NCI-H187 treated with DMSO at 0.1 percent for 48 hours (cell line): ENCODE measurements at places on chromosomes 5 and 9.

GRCh38 chr5:79795764-79796398 lies 106.2 kb downstream of the CMYA5 start:
- DNase-seq, result no peak

DNA sequence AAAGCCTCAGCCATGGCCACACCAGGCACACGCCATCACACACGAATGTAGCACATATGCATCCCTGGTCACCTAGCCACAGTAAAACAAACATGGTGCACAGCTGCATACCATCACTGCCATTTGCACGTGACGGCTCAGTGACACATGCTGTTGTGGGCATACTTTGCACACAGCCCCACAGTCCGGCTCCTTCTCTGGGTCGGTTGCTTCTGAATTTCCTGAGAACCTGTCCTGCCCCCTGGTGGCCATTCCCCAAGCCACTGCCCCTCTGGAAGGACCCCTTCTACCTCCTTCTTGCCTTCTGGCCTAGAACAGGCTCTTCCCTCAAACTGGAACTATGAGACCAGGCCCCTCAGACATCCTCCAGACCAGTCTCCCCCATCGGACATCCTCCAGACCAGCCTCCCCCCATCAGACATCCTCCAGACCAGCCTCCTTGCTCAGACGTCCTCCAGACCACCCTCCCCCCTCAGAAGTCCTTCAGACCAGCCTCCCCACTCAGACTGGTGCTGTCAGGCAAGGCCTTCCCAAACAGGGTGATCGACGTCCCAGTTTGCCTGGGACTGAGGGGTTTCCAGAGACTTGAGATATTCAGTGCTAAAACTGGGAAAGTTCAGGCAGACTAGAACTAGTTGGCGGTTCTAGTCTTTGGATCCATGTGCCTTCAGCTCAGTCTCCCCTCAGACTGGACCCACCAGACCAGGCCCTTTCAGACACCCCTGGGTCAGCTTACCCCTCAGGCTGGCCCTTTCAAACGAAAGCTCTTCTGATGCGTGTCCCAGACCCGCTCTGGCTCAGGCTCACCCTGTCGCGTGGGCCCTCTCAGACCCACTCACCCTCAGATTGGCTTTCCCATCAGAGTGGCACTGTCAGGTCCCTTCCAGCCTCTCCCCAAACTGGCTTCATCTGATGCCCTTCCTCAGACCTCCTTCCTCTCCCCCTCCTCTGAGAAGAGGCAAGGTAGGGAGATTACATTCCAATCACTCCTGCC lies 24.3 kb upstream of the ENHO start:
- no peak for DNase-seq

DNA sequence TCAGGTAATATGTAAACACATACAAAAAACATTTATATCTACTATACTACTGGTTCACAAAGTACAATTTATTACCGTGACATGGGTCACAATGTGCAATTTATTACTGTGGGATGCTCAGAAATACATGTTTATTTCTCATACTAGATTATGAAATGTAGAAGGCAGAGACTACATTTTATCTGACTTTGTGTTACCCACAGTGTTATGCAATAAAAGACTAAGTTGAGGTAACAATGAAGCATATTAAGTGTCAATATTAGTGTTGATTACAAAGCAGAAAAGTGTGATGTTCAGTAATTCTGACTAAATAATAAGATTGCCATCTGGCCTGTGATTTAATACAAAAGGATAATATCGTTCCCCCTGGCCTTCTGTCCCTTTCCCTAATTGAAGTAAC lies 42.4 kb downstream of the CPLANE1 start:
- no peak for DNase-seq

- no peak for DNase-seq
Measured at GRCh38 chr5:25285136-25285535, 640.4 kb upstream of the CDH10 start.

DNA sequence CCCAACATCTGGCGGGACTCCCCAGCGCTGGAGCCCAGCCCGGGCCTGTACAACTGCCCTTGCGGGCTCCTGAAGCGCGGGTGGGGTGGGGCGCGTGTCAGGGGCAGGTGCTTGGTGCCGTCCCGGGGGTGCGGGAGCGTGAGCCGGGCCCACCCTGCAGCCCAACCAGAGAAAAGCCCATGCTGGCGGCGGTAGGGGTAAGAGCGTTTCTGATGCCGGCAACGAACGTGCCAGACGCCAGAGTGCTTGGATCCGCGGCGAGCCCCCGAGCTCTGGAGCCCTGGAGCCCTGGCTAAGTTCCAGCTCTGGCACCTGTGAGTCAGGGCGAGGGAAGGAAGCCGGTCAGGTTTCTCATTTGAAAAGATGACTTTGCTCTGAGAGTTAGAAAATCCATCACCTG lies 58.0 kb downstream of the ZNF510 start:
- DNase-seq, result no peak

- no peak for DNase-seq
Measured at GRCh38 chr5:114418176-114419066, 56.6 kb downstream of the KCNN2 start.

GRCh38 chr5:151719228-151720000 lies 32.7 kb upstream of the SPARC start:
- no peak for DNase-seq

GRCh38 chr9:106291786-106292185 lies 571.2 kb upstream of the ZNF462 start:
- DNase-seq, result no peak

DNA sequence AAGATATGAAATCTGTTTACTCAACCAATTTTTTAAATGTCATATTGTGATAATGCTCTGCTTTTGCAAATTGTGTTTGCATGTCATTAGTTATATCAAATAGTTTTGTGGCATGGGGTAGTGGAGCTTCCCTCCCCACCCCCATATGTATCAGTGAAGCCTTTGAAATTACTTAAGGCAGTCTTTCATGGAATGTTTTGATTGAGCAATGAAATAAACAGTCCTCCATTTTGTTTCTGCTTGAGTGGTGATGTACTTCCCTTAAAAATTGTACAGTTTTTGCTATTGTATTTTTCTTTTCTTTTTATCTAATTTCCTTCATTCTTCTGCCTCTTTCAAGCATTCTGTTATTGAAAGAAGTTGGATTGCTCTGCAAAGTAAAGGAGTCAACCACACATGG lies 3.5 kb downstream of the SOWAHA start:
- no peak for DNase-seq

DNA sequence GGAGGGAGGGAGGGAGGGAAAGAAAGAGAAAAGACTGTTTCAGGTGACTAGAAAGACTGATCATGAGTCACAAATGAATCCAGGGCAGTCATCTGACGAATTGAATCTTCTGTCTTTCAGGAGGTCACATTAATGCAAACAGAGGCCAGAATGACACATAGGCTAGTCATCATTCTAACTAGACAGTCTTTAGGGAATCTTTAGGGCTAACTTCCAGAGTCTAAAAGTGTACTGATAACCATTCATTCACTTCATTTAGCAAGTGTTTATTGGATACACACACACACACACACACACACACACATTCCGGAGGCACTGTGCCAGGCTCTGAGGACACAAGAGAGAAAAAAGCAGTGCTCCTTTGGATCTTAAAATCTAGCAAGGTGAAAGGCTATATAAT lies 156.7 kb downstream of the EBF1 start:
- no peak for DNase-seq
